ENCODE measurements at places on chromosomes 2 and 18.

GRCh38 chr2:80019571-80020460 is 284.7 kb downstream of the LRRTM1 start:
- DNase-seq: no peak

DNA sequence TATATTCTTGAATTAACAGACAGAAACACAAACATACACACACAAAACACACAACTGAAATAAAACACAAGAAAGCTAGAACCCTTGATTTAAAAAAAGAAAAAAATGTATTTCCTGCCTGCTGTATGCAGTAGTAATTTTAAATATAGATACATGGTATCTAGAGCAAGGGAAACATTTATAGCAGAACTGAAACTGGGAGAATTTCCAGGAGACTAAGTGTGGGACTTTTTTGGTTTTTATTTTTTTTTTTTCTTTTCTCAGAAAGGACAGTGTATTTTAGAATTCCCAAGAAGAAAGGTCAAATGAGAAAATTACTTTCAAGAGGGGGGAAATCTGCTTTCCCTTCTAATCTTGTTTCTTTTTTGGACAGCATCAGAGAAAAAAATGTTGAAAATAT is 558.9 kb upstream of the PKDCC start:
- DNase-seq: no peak

GRCh38 chr18:75264926-75265597 is 54.5 kb downstream of the TSHZ1 start:
- DNase-seq: no peak

GRCh38 chr2:119699016-119699606 is 20.1 kb downstream of the TMEM177 start:
- DNase-seq: no peak

GRCh38 chr18:62611453-62612288 is 88.8 kb downstream of the ZCCHC2 start:
- DNase-seq: no peak

- no peak for DNase-seq
These were observed 102.0 kb downstream of the CHN1 start for GRCh38 chr2:174903264-174903556.

DNA sequence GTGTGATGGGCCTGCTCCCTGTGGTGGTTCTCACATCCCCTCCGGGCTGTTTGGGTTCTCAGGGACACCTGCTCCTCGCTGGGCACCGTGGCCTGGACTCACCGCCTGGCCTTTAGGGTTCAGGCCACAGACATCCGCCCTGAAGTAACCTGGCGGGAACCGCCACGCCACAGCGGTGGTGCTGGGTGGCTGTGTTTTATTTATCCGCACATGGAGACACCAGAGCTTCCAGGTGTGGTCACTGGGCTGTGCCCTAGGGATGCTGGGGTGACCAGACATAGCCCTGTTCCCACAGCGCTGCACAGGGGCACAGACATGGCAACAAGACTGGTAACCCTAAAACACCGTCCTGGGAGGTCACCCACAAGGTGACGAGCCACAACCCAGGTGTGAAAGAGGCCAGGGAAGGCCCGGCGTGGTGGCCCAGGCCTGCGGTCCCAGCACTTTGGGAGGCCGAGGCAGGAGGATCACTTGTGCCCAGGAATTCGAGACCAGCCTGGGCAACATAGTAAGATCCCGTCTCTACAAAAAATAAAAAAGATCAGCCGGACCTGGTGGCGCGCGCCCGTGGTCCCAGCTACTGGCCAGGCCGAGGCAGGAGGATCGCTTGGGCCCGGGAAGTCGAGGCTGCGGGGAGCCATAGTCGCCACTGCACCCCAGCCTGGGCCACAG is 649 bp upstream of the HSBP1L1 start:
- no peak for DNase-seq

GRCh38 chr2:172455121-172455515 is 27.7 kb downstream of the ITGA6 start:
- no peak for DNase-seq

- no peak for DNase-seq
These were observed 48.2 kb downstream of the ADI1 start for GRCh38 chr2:3470856-3471737.

GRCh38 chr2:66694087-66694860 is 259.3 kb downstream of the MEIS1 start:
- DNase-seq: no peak

- DNase-seq: no peak
These were observed 186.5 kb downstream of the LNPK start for GRCh38 chr2:175815537-175815936.

GRCh38 chr18:63309422-63309821 is 10.1 kb downstream of the BCL2 start:
- peak; percentile 51 for DNase-seq

GRCh38 chr2:7902251-7902765 is 779.5 kb upstream of the ID2 start:
- DNase-seq: no peak

DNA sequence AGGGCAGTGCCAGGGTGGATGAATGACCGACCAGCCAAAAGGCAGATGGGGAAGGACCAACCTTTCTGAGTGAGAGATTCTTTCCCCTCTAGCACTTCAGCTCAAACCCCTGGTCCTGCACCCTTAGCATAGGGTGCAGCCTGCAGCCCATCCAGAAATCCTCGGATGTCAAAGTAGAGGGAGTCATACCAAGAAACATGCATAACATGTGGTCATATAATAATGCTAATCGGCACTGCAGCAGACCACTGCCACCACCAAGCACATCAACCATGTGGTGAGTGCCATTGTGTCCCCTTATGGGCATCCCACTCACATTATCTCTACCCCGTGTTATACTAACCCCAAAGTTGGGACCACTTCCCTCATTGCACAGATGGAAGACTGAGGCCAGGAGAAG is 17.7 kb downstream of the ATOH8 start:
- DNase-seq: no peak

DNA sequence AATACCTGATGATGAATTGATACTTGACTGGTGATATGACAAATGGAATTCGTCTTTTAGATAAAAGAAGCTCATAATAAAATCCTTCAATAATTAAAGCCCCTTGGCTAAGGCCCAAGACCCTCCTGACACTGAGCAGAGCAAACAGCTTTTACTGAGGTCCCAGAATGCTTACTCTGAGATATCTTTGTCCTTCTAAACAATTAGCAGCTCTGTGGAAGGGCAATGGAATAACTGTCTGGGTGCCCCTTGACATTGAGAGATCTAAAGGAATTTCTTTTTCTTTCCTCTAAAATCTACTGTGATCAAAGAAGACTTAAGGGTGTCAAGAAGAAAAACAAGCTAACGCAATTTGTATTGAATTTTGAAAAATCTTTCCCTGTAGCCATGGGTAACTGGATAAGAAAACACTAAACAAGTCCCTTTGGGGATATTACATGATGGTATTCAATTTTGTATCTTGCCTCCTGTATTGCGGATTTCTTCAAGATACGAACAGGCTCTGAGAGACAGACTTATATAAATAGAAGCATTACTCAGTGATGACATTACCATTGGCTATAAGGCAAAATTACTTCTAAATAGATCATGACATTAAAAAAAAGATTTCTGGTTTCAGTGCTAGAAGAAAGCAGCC is 128.8 kb downstream of the MREG start:
- no peak for DNase-seq

GRCh38 chr2:51219468-51219867 is 187.5 kb upstream of the NRXN1 start:
- DNase-seq: no peak

DNA sequence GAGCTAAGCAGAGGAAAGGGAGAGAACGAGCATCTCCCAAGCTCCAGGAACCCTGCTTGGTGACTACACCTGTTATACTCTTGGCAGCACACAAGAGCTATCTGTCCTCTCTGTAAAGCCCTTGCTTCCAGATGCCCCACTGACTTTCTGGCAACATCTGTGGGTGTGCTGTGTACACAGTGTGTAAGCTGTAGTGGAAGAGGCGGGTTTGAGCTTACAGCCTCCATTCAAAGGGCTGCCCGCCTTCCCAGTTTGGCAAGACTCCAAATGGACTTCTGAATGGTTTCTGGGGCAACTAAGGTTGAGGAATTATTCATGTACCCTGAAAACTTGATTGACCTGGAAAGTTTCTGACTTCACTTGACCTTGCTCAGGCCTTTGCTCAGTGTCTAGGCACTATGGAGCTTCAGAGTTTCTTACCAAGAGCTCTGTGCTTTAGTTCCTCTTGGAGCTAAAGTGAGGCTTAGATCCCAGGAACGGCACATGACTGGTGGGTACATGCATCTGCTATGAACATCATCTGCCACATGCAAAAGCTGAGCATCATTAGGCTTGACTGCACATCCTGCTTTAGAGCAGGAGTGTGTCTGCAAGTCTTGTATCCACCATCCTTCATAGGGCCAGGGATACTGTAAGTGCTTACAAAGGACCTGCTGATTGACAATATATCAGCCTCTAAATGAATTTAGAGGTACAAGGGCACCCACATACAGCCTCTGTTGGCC is 290.9 kb upstream of the SIX2 start:
- DNase-seq: no peak

Measured in activated CD4-positive, alpha-beta T cell treated with anti-CD3 and anti-CD28 coated beads for 4 hours (primary cell).